Stimulated activated CD4-positive, alpha-beta T cell treated with anti-CD3 and anti-CD28 coated beads, Interleukin-2, amount 100 ng/mL, for 4 hours (primary cell): ENCODE measurements at places on chromosomes 7 and 10.

GRCh38 chr7:121337398-121337797 is 8.6 kb downstream of the WNT16 start:
- no peak for DNase-seq

DNA sequence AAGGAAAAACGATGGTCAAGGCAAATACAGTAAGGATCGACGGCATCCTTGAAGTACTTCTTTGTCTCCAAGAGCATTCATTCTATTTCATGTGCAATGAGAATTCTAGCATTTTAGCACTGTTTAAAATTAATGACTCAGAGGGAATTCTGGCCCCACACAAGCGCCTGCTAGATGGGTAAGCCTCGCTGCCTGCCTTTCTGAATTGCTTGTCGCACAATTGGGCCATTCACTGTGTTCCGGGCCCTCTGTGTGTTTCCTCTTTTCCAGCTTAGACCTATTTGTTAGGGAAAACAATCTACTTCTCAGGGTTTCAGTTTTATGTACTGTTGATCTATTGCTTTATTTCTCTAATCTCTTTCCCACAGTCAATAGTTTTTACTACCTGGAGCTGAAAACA is 204.7 kb upstream of the ZNF32 start:
- DNase-seq = no peak

GRCh38 chr10:49750546-49750945 is 11.6 kb downstream of the OGDHL start:
- no peak for DNase-seq

GRCh38 chr7:23514755-23515154 is 17.0 kb downstream of the TRA2A start:
- no peak for DNase-seq

DNA sequence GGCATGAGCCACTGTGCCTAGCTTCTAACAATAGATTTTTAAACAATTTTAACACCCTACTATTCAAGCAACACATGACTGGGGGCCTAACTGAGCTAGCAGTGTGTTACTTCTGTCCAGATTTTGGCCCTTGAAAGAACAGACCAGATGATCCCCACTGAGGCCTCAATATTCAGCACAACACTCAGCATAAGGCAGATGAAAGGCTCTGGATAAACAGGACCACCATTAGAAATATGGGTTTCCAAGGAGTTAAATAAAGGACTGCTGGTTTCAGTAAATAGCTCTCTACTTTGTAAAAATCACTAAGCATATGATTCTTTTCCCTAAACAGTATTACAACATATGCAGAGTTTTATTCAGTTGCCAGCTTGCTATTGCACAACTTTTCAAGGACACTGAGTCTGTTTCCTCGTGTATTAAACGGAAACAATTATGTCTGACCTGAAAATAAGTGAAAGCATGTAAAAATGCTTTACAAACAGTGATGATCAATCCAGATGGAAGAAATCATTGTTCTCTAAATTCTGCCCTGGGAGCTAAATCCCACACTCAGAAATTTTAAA is 23.8 kb upstream of the FZD1 start:
- DNase-seq = no peak

DNA sequence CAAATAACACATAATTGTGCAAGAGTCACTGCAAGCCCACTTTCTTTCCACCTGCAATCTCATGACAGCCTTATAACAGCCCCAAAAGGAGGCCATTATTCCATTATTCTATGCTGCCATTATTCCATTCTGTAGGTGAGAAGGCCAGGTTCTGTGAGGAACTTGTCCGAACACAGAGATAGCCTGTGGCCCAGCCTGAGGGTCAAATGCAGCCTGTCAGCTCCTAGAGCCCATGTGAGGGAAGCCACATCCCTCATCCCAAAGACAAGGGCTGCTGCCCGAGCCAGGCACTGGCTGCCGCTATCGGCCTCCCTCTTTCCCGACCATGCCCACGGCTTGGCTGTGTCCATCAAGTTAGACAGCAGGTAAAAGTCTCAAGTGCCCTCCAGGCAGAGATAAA is 24.1 kb upstream of the C10orf71 start:
- DNase-seq = no peak

GRCh38 chr7:28551331-28551730 is 139.0 kb downstream of the CREB5 start:
- no peak for DNase-seq

DNA sequence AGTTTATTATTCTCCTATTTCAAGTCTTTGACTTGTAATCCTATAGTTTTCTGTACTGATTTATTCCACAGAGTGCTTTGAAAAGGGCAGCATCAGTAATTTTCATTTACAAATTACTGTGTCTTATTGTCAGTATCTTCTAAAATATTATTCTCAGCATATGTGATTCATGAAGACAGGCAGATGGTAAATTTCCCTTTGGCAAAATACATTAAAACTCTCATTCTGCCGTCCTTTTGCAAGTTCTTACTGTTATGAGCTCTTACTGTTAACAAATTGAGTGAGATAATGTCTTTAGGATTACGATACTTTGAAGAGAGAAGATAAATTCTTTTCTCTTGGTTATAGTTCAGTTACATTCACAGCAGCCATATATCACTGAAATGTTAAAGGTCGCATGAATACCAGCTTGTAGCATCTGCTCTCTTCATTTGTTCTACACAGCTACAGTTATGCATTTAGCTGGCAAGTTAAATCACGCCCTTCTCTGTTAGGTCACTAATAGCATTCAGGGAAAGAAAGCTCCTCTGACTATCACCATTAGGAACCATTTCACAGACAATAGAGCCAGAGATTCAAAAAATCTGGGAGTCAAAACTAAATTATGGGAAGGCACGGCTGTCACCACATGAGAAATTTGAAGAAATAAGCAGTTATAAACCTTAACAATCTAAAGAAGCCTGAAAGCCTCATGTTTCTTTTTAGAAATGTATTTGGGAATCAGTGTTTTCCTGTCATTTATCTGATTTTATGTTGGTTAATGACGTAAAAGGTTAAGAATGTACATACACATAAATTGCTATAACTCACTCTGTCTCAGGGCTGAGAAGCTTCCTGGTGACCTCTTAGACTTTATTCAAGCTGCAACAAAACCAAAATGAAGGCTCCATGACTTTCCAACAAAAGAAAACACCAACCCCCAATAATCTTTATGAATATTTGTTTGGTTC is 109.6 kb upstream of the SP4 start:
- no peak for DNase-seq

GRCh38 chr10:6755781-6756460 is 175.8 kb upstream of the PRKCQ start:
- DNase-seq = no peak

- DNase-seq = no peak
Observed at GRCh38 chr10:55330486-55330885, 529.5 kb upstream of the PCDH15 start.

DNA sequence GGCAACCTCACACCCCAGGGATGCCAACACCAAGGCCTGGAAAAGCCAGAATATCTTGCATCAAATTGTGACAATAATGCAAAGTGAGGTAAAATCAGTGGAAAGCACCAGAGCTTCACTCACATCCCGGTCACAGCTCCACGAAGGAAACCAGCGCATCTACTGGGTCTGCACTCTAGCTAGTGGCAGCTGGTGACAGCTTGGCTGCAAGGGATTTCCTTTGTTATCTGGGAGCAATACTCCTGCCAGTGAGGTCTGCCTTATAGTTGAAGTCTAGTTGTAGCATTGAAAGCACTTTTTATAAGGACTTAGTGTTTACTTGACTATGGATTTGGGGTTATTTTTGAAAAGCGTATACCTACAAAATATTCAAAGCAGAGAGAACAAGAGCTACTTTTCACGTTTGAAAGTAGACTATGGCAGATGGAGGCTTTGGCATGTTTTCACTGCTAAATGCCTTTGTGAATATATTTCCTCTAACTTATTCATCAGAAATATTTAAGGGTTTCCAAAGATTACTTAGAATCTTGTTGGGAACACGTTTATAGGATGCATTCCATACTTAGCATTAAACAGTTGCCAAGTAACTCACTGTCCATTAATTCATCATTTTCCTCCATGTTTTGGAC is 26.1 kb downstream of the WDFY4 start:
- DNase-seq = no peak

DNA sequence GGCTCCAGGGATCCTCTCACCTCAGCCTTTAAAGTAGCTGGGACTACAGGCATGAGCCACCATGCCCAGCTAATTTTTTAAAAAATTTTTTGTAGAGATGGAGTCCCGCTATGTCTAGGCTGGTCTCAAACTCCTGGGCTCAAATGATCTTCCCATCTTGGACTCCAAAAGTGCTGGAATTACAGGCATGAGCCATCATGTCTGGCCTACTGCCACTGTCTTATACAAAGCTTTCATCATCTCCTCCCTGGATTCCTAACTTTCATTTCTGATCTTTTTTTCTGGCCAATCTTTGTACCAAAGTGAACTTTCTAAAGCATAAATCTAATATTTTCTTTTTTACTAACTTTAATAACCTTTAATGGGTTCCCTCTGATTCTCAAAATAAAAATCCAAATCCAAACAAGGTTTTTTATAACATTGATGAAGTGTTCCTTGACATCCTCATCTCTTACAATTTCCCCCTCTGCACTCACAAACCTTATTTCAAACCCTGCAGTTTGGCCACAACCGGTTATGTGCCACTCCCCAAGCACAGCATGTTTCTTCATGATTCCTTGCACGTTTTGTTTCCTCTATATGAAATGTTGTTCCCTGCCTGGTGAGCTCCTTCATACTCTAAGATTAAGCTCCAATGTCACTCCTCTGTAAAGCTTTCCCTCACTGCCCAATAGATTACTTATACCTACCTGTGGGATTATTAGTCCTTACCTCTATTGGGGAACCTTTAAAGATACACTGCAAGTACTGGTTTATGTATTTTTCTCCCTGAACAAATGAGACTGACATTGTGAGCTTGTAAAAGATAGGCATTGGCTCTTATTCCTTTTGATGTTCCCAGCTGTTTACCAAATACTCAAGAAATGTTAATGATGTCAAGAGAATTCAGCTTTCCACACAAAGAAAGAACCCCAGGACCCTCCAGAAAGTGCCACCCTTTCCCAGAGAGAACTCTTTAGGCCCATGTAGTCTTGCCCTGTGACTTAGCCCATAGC is 101.7 kb downstream of the HOXA1 start:
- no peak for DNase-seq

DNA sequence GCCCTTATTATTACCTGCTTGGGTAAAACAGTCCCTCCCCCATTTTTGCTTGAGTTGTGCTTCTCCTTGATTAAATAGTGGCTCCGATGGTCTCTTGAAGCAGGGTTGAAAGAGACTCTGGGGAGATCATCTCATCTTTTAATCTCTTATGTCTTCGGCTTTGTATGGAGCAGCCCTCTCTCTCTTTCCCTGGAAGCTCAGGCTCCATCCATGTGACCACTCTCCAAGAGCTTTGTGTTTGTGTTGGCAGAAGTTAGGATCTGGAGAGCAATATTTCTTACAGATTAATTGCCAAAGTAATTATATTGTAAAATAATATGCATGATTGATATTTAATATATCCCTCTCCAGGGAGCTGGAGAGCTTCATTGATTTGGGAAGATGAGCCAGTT is 76.9 kb downstream of the LRRC4 start:
- DNase-seq = no peak

- no peak for DNase-seq
Observed at GRCh38 chr7:106767498-106768323, 97.4 kb upstream of the PIK3CG start.

GRCh38 chr7:157622000-157622399 is 285.2 kb downstream of the DNAJB6 start:
- DNase-seq = no peak

GRCh38 chr7:155203059-155203881 is 94.4 kb upstream of the INSIG1 start:
- DNase-seq = no peak

DNA sequence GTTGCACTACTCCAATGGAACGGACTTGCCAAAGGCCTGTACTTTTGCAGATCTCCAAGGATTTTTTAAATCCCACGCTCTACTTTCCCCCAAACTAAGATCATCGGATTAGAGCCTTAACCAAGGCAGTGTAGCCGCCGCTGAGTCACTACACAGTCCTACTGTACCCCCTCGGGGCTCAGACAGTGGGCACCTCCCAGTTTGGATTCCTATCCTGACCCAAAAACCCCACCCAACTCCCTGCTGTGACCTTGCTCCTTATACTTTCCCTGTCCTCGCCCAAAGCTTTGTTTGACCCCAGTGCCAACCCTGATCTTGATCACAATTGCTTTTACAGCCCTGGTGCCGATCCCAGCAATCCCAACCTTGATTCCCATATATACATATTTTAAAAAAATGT is 17.5 kb upstream of the PLAU start:
- DNase-seq = no peak

- no peak for DNase-seq
Observed at GRCh38 chr10:120641695-120642094, 184.7 kb downstream of the PLPP4 start.

GRCh38 chr7:37320848-37321468 is 127.7 kb downstream of the ELMO1 start:
- no peak for DNase-seq

GRCh38 chr10:71427246-71427645 is 30.5 kb downstream of the CDH23 start:
- no peak for DNase-seq

DNA sequence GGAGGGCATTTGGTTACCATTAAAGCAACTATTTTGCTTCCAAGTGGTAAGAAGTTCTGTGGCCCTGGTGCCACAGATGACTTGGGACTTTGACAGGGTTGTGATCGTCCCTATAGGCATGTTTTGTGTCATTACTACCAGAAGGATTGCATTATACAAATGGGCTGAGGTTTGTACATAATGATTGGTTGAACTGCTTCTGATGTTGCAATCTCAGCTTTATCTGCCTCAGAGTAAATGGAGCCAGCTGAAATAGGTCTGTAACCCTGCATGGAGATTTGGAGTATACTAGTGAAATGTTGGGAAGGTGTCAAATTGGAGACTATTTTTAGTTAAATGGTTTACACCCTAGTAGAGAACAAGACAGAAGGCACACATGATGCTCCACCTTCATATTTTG is 46.1 kb upstream of the SEPTIN7 start:
- DNase-seq = no peak

DNA sequence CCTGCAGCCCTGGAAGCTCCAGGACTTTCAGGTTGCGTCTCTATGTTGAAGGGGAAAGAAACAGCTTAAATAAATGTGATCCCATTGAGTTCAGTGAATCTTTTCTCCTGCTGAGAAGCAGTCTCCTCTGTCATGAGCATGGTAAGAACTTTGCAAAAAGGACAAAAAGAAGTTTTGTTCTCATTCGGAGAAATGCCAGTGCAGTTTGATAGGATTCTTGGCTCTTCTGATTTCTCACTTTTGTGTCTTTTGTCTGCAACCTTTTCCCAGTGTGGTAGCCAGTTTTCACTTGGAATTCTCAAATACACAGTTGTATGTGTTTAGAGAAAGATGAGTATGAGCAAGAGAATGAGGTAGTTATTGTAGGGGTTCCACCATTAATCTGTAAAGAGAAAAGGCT is 64.3 kb downstream of the AP3M1 start:
- DNase-seq = no peak
